ENCODE measurements at places on chromosomes 2 and 18.

- DNase-seq: peak; percentile 81
Observed at GRCh38 chr2:159616286-159616701, at the start of gene BAZ2B. Gene BAZ2B, minus strand, starts transcription at chr2:159616548. Its CDS starts 137,829 bp downstream, at chr2:159478719.

GRCh38 chr2:113180131-113180946 is 6.6 kb downstream of the PSD4 start:
- no peak for DNase-seq

DNA sequence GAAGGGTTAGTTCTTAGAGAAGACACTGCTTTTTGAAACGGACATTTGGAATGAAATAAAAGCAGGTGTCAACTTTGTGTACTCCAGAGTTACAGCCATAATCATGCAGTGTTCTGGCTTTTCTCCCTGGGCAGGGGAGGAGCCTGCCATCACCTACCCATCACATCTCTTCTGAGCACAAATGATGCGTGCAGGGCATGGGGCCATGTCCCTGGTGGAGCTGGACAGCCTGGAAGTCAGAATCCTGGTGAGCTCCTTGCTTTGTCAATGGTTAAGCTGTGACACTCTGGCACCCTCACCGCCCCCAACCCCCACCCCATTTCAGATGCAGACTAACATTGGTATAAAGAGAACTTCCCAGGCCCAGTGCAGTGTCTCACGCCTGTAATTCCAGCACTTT is 53.1 kb downstream of the PDCL3 start:
- no peak for DNase-seq

GRCh38 chr2:13067508-13067907 is 350.8 kb downstream of the TRIB2 start:
- DNase-seq: no peak
